ENCODE measurements at places on chromosomes 11 and 22.

- H3K4me1 ChIP-seq = no peaks in the 10 kb centered on the region
- no peak overlapping the region for H3K4me3 ChIP-seq
- H3K36me3 ChIP-seq = no peaks in the 10 kb centered on the region
- no peaks in the 10 kb centered on the region for H3K27me3 ChIP-seq
Measured at GRCh38 chr22:32326647-32327046, 31.0 kb upstream of the RFPL3 start.

DNA sequence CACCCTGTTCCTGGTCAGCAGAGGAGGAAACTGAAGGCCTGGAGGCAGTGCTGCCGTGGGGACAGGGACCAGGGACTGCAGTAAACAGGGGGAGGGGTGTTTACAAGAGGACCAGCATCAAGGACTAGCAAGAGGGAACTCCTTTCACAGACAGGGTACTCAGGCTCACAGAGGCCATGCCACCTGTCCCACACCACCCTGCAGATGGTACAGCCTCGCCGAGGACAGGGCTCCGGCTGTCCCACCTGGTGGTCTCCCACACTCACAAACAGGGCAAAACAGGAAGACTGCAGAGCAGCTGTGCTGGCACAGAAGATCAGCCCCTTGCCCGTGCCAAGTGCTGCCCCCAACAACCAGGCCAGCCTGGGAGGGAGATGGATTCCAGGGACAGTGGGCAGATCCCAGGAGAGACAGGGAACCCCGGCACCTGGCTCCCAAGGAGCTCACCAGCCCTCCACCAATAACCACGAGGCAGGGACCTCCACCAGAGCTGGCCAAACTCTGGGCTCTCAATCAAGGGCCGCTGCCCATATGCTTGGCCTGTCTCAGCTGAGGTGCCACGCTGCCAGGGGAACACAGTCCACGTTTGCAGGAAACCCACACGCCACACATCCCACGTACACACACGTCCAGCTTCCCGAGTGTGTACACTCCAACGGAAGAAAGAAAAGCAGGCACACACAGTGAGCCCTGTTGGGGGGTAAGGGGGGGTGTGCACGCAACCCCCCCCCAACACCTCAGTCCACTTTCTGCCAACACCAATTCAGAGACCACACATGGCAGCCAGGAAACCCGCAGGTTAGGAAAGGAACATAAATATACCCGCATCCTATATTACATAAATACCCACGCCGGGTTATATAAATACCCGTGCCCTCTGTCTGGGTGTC, 2.1 kb downstream of the CSNK1E start:
- peak overlapping the region; percentile 99 for H3K4me3 ChIP-seq
- no peaks in the 10 kb centered on the region for H3K36me3 ChIP-seq
- peaks cover 67% of the 10 kb centered on the region for H3K4me1 ChIP-seq
- peak overlapping the region; percentile 87 for H3K27ac ChIP-seq
- DNase-seq = no peak
- H3K27me3 ChIP-seq = no peaks in the 10 kb centered on the region

DNA sequence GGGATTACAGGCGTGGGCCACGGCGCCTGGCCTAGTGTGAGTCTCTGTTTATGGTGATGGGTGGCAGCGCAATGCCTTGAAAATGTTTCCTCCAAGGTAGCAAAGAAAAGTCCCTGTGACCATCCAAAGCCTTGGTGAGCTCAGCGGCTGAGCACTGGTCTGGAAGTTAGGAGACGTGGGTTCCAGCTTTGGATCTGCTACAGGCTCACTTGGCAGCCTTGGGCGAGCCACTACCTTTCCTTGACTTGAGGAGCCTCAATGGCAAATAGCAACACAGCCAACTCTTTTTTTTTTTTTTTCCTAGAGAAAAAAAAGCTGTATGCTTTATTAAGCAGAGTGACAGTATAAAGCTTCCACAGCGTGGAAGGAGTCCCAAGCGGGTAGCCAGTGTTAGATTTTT, 61.3 kb upstream of the RASD2 start:
- no peak for DNase-seq
- no peak overlapping the region for H3K4me3 ChIP-seq
- H3K36me3 ChIP-seq = no peaks in the 10 kb centered on the region
- no peak overlapping the region for H3K27ac ChIP-seq

DNA sequence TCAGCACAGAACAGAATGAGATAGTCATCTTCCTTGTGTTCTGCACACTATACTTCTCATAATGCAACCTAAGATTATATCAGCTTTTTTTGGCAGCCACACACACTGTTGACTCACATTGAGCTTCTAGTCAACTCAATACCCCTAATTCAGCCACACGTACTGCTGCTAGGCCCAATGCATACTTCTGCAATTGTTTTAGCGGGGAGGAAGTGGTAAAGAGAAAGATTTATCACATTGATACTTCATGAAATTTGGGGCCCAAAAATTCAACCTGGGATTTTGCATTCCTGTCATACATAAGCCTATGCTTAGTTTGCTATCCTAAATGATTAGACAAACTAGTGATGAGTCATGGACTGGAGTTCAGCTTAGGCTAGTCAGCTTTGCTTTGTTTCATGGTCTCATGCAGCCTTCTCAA, 8.6 kb upstream of the UPB1 start:
- H3K27ac ChIP-seq = no peak overlapping the region
- no peak overlapping the region for H3K4me3 ChIP-seq
- H3K4me1 ChIP-seq = no peaks in the 10 kb centered on the region
- no peaks in the 10 kb centered on the region for H3K36me3 ChIP-seq

DNA sequence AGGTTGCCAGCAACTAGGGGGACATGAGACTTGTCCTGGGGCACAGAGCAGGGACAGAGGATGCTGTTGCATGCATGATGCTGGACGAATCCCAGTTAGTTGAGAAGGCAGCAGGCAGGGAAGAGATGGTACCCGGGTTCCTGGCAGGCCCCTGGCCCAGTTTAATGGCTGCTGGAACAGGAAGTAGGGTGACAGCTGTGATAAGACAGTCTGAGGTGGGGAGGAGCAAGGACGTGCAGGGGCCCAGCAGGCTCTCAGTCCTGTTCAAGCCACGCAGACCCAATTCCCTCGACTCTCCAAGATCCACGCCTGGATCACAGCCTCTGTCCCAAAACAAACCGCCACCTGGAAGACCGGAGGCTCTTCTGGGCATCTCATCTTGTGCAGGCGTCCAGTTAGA, 32.0 kb downstream of the LRRC10B start:
- no peaks in the 10 kb centered on the region for H3K36me3 ChIP-seq
- H3K27me3 ChIP-seq = peaks cover 14% of the 10 kb centered on the region
- H3K4me3 ChIP-seq = no peak overlapping the region
- H3K4me1 ChIP-seq = peaks cover 11% of the 10 kb centered on the region
- H3K27ac ChIP-seq = no peak overlapping the region

GRCh38 chr22:27406389-27406861, 395.1 kb downstream of the MN1 start:
- H3K36me3 ChIP-seq = no peaks in the 10 kb centered on the region
- H3K27me3 ChIP-seq = no peaks in the 10 kb centered on the region
- H3K4me1 ChIP-seq = peaks cover 19% of the 10 kb centered on the region
- no peak overlapping the region for H3K4me3 ChIP-seq
- no peak for DNase-seq

DNA sequence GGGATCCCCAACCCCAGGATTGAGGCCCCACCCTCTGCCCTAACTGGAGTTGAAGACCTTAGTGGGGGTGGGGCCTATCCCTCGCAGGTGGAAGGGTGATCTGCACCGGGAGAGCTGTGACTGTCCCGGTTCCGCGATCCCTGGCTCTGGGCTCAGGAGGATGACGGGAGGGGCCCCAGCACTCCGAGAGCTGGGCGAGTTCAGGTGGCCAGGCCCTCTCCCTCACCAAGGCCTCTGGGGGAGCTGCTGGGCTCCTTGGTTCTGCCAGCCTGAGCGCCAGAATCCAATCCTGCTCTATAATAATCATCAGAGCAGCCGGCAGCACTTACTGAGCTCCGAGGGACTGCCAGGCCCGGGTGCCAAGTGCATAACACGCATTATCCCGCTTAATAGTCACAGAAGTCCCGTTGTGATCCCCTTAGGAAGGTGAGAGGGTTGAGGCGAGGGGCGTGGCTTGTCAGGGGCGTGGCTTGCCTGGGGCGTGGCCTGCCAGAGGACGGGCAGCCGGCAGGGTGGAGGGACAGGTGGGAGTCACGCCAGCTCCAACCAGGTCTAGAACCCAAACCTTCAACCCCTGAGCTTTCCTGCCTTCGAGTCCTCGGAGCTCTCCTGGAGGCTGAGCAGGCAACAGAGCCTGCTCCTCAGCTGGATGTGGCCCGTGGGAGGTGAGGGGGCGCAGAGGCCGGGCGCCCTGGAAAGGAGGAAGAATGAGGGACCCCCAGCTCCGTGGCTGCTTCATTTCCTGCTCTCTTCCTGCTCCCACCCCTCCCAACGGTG, 7.3 kb upstream of the SYT7 start:
- H3K27me3 ChIP-seq = peaks cover 89% of the 10 kb centered on the region
- no peak for DNase-seq
- H3K4me3 ChIP-seq = no peak overlapping the region
- no peaks in the 10 kb centered on the region for H3K36me3 ChIP-seq
- no peak overlapping the region for H3K27ac ChIP-seq
- peaks cover 4% of the 10 kb centered on the region for H3K4me1 ChIP-seq

DNA sequence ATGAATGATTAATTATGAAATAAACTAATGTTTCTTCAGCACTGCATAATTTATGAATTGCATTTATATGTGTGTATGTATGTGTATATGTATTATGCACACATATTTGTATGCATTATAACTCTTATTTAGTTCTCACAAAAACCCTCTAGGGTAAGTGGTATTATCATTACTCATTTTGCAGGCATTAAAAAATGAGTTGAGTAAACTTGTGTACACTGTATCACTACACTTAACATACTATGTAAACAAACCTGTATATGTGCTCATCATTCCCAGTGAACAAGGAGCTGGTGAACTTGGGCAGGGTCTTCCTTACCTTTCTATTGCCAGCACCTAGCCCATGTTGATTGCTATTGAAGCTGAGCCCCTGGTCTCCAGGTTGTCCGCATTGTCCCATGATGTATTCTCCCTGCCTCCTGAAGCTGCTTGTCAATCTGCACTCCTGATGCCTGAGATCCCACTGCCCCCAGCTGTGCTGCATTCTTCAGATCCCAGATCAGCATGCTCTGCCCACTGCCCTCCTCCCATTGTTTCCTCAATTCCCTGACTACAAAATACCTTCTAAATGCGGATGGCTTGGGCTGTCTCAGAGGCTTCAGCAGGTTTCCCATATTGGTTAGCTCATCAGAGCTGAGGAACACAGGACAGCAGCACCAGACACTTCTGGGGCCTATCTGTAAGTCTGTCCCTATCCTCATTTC, 267.9 kb upstream of the SESN3 start:
- no peak for DNase-seq
- H3K27ac ChIP-seq = no peak overlapping the region
- peaks cover 8% of the 10 kb centered on the region for H3K4me1 ChIP-seq
- no peaks in the 10 kb centered on the region for H3K36me3 ChIP-seq
- H3K27me3 ChIP-seq = no peaks in the 10 kb centered on the region

- H3K27ac ChIP-seq = no peak overlapping the region
- no peaks in the 10 kb centered on the region for H3K36me3 ChIP-seq
- DNase-seq = no peak
- H3K4me3 ChIP-seq = no peak overlapping the region
Measured at GRCh38 chr11:111310723-111311122, 12.4 kb downstream of the POU2AF3 start.

DNA sequence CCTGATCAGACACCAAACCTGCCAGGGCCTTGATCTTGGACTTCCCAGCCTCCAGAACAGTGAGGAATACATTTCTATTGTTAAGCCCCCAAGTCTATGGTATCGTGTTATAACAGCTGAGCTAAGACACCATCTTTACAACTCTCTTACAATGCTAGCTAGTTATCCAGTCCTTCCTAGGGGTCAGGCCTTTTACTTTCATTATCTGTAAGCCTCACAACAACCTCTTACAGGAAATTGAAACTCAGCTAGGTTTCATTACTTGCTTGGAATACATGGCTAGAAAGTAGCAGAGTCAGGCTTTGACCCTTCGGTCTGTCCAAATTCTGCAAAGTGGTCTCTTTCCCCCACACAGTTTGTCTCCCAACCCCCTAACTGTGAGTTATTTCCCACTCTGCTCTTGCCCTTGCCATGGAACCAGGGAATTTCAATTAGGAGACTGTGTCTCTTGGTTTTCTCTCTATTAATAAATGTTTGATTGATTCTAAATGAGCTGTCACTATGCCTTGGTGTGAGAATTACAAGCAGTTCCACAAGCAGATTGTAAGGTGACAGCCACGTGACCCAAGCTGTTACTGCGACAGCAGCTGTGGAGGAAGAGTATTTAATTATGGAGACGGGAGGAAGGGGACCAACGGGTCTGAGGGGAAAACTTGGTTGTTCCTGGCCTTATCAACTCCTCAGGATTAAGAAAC, 38.4 kb upstream of the CLMP start:
- no peak for DNase-seq
- no peaks in the 10 kb centered on the region for H3K36me3 ChIP-seq
- H3K27me3 ChIP-seq = peaks cover 2% of the 10 kb centered on the region
- no peak overlapping the region for H3K27ac ChIP-seq

- no peak overlapping the region for H3K27ac ChIP-seq
- peaks cover 10% of the 10 kb centered on the region for H3K27me3 ChIP-seq
- H3K4me3 ChIP-seq = no peak overlapping the region
Measured at GRCh38 chr11:20844630-20845029, 175.2 kb downstream of the NELL1 start.

- no peaks in the 10 kb centered on the region for H3K4me1 ChIP-seq
- peak overlapping the region; percentile 86 for H3K4me3 ChIP-seq
- no peak for DNase-seq
- peak overlapping the region; percentile 57 for H3K27ac ChIP-seq
- no peaks in the 10 kb centered on the region for H3K36me3 ChIP-seq
Measured at GRCh38 chr22:26588729-26589366, 1.1 kb downstream of the TPST2 start.

DNA sequence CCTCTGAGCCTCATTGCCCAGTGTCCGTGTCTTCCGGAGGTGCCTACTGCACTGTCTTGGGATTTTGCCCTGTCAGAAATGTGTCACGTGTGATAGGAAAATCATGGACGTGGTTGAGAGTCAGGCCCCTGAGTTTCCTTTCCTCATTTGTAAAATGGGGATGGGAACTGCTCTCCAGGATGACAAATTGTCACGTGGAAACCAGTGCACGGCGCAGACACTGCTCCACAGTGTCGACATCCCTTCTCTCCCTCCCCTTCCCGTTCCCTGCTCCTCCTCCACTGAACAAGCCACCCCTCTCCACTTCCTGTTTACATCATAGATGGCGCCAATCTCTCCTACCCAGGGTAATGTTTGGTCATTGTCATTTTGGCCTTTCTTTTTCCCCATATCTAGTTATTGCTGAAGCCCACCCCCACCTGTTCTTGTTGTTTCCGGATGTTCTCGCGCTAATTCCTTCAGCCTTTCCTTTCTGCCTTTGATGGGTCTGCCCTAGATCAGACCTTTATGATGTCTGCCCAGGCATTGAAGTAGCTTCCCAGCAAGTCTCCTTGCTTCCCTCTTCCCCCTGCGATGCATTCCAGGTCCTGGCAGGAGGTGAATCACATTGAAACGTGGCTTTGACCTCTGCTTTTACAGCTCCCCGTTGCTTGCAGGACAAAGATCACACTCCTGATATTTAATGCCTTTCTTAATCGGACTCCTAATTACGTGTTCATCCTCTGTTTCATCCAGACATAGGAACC, 91.8 kb downstream of the TBC1D22A start:
- no peak for DNase-seq
- H3K4me1 ChIP-seq = peaks cover 10% of the 10 kb centered on the region
- peaks cover 19% of the 10 kb centered on the region for H3K36me3 ChIP-seq

- no peak overlapping the region for H3K4me3 ChIP-seq
- H3K27me3 ChIP-seq = no peaks in the 10 kb centered on the region
- DNase-seq = no peak
- no peaks in the 10 kb centered on the region for H3K4me1 ChIP-seq
- no peak overlapping the region for H3K27ac ChIP-seq
- peaks cover 25% of the 10 kb centered on the region for H3K36me3 ChIP-seq
Measured at GRCh38 chr11:9962722-9963121, 298.8 kb downstream of the SWAP70 start.

Data from neural crest cell (in vitro differentiated cells).